ENCODE measurements at places on chromosomes 1 and 21.

GRCh38 chr1:17053685-17054410, at the start of gene SDHB:
TSS of gene SDHB (minus strand) at chr1:17054032. CDS start at chr1:17054019, 13 bp downstream.
- DNase-seq = peak; percentile 100

GRCh38 chr1:36650200-36651065, 167.7 kb upstream of the CSF3R start:
- DNase-seq = peak; percentile 70

DNA sequence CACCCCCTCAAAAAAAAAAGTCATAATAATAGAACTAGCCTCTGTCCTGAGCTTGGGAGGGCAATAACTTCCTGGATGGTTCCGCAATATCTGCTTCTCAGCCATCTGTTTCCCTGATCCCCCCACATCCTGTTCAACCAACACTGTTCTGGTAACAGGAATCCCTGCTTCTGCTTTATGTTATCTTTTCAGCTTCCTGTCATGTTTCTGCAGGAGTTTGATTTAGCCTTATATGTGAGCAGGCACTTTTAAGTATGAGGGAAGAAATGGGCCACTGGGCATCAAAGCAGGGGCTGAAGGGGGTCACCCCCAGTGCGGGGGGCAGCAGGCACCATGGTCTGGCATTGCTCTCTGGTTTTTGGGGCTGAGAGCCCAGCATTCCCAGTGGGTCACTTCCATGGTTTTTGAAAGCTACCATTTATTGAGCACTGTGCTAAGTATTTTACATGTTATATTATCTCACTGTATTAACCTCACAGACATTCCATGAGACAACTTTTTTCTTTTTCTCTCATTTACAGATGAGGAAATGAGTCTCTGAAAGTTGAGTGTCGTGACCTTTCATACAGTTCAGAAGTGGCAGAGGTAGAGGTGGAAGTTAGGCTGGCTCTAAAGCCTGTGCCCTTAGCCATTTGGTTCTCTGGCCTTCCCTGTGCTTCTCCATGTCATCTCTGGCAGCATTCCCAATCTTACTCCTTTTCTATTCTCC, 61.9 kb downstream of the DNTTIP2 start:
- DNase-seq = no peak

GRCh38 chr1:96579636-96580035, 141.9 kb upstream of the PTBP2 start:
- no peak for DNase-seq

GRCh38 chr1:27097484-27097917, 57.4 kb downstream of the SLC9A1 start:
- DNase-seq = peak; percentile 85

DNA sequence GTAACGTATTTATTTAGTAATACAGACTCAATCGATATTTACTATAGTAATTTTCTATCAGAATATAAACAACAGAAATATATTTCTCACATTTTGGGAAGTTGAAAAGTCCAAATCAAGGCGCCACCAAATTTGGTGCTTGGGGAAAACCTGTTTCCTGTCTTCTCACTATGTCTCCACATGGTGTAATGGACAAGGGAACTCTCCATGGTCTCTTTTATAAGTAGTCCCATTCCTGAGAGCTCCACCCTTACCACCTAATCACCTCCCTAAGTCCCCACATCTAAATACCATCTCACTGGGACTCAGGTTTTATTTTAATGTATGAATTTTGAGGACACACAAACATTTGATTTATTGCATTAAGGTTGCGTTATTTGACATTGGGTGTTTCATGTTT, 848.0 kb downstream of the LTN1 start:
- DNase-seq = no peak

DNA sequence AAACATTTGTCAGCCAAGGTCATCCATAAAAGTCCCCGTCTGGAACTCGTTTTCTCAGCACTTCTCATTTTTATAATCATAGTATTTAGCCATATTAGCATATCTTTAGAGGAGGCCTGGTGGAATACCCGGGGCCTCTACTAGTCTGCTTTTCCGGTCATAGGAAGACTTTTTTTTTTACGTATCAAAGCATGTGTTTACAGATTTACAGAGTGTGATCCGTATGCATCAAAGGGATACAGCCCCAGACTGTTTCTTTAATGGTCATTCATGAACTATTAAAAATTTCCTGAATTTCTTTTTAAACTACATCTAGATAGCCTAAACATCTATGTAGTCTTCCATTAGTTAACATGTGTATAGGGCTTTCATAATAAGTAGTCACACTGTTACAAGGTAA, 23.5 kb upstream of the DEGS1 start:
- DNase-seq = no peak

DNA sequence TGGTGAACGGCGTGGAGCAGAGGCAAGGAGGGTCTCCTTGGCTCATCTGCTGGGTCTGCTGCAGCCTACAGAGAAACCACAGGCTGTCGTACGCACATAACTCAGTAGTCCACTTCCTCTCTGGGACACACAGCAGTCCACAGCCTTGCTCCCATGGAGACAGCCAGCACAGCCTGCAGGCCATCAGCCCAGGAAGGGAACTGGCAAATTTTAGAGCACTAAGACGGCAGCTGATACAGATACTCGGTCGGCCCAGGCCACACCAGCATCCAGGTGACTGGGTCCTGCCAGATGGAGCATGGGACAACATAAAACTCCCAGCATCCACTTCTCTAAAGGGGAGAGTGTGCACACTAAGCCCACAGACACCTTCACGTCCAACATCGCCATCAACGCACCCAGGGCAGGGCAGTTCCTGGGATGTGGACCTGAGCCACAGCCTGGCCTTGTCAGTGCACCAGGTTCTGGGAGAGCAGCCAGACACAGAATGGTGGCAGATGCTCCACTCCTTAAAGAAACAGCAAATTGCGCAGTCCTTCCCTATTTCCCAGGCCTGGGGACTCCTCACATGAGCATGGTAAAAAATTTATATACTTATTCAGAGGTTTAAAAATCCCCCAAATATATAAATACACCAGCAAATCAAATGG, 247.1 kb upstream of the RAB4A start:
- no peak for DNase-seq

GRCh38 chr1:228998179-228998578, 262.9 kb downstream of the RHOU start:
- DNase-seq = no peak

DNA sequence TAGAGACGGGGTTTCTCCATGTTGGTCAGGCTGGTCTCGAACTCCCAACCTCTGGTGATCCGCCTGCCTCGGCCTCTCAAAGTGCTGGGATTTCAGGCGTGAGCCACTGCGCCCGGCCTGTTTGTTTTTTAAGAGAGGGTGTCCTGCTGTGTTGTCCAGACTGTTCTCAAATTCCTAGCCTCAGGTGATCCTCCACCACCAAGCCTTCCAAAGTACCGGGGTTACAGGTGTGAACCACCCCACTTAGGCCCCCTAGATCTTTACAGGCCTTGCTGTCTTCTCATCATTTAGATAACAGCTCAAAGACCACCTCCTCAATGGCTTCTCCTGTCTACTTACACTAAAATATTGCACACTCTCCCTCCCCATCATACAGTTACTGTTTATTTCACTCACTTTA, 6.3 kb downstream of the SESN2 start:
- DNase-seq = no peak

GRCh38 chr21:38354746-38355145, 98.0 kb downstream of the KCNJ15 start:
- no peak for DNase-seq

GRCh38 chr1:181099152-181100014, 10.9 kb downstream of the IER5 start:
- DNase-seq = no peak

GRCh38 chr1:161954466-161954865, 69.2 kb downstream of the OLFML2B start:
- DNase-seq = no peak

DNA sequence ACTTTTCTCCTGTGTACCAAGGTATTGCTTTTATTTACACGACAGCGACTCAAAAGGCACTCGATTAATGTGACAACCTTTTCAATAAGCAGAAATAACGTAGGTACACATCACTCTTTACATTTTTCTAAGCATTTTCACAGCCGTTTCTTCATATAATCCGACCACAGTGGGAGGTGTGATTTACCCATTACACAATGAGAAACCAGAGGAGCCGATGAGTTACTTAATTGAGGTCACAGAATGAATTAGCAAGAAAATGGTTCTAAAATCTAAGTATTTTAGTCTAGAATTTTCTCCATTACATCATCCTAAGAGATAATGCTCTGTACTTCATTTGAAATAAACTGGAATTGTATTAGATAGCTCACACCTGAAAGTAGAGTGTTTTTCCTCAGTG, 71.5 kb downstream of the UMODL1 start:
- DNase-seq = no peak

DNA sequence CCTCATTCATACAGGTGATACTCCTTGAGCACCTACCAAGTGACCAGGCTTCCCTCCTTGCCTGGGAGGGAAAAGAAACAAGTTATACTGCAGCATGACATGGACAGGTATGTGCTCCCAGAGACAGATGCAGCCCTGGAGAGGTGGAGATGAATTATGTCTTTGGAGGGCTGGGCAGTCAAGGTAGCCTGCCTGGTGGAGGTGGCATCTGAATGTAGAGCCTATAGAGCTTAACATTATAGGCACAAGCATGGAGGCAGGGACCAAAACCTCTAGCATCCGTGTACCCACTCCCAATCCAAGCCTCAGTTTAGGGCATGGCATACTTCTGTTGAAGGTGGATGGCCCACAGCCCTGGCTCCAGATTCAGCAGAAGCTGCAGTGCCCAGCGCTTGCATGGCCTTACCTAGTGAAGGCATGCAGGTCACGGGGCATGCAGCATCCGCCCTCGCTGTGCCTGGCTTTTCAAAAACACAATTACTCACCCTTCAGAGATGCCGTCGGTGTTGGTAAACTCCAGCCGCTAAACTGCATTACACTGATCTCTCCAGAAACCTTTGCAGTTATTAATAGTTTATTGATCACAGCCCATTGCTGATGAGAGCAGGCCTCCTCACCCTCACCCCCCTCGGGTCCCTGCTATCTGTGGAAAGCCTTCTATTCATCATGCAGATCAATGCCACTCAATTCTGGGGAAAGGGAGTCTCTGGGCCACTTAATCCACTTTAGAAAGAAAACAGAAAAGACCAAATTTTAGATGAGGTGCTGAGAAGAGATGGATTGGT, 151.1 kb upstream of the KLHDC7A start:
- no peak for DNase-seq

DNA sequence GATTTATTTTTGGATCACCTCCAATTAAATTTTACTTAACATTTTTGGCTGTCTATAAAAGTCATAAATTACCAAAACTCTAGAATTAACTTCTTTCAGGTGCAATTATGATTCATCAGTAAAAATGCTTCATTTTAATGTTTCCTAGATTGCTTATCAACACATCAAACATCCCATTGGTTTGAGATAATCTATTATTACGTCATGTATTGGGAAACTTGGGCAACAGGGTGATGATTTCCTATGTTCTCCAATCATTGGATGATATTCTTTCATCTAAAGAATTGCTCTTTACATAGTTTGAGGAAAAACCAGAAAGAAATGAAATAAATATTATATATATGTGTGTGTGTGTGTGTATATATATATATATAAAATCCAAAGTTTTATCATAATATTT, 76.8 kb upstream of the KCNJ6 start:
- no peak for DNase-seq

- DNase-seq = peak; percentile 40
These were observed 7.6 kb downstream of the TENT5C start for GRCh38 chr1:117613249-117613968.

DNA sequence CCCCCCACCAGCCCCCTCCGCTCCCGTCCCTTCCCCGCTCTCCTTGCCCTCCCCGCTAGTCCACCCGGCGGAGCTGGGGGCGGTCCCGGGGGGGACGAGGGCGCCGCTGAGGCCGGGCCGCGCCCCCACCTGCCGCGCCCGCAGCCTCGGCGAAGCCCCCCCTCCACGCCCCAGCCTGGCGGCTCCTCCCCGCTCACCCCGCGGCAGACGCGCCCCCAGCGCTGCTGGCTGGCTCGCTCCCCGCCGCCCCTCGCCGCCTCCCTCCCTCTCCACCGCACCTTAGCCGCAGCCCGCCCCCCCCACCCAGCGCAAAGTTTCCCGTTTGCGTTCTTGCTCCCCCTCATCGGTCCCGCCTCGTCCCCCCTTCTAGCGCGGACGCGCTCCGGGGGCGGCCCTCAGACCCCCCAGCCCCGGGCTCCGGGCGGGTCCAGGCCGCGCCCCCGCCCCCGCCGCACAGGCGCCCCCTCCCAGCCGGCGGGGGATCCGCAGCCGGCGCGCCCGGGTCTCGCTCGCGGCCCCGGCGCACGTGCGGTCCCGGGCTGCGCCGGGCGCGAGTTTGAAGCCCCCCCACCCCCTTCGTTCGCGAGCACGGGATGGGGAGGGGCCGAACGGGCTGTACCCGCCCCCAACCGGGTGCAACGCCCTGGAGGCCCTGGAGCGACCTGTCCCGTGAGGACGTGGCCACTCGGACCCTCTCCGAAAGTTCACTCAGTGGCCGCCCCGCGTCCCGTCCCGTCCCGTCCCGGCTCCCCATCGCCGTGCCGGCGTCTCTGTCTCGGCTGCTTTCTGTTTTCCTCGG, 623 bp downstream of the PTPRF start:
- DNase-seq = no peak

DNA sequence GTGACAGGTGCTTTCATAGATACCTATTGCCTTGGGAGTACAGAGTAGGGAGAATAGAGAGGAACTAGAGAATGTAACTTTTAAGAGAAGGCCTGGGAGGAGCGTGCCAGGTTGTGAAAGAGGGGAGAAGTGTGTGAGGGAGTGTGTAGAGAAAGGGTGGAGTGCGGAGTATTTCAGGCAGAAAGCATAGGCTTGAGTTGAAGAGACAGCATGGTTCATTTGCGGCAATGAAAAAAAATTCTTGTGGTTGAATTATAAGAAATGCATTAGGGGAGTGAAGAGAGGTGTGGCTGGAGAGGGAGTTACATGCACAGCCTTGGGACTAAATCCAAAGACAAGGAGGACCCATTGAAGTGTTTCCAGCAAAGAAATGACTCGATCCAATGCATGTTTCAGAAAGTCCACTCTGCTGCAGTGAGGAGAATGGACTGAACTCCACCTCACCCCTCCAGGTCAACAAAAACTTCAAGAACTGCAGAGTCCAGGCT, 81.7 kb upstream of the ADAM30 start:
- no peak for DNase-seq

DNA sequence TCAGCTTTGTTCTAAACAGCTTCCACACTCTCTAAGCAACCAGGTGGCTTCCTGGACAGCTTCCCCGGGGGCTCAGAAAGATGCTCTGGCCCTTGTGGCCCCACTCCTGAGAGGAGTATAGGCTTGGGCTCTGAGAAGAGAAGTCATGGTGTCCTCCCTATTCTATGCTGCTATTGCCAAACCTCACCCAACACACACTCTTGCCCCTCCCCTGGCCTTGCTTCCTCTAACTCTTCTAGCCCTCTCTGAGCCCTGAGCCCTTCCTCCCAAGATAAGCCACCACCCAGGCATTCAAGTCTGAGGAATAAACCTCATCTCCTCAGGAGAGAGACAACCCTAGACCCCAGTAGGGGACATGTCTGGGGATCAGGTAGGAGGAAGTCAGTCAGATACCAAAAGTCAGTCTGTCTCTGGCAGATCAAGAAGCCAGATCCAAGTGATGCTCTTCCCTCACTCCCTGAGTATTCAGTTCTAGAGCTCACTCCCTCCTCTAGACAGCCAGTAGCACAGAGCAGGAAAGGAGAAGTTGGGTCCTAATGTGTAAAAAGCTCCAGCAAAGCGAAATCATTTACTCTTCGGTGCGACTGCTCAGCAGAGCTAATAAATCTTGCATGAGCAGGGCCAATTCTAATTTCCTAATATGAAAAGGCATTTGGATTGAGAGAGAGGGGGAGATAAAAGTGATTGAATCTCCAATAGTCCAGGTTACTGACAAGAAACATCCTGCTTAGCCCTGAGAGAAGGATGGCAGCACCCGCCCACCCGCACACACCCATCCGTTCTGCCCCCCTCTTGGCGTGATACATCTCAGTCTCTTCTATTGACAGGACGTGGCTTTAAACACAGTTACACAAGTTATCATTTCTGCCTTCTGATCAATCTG, 50.5 kb downstream of the DMAP1 start:
- no peak for DNase-seq

All from left forelimb (tissue), 1 donor.